ENCODE measurements at places on chromosomes 7 and 10.

DNA sequence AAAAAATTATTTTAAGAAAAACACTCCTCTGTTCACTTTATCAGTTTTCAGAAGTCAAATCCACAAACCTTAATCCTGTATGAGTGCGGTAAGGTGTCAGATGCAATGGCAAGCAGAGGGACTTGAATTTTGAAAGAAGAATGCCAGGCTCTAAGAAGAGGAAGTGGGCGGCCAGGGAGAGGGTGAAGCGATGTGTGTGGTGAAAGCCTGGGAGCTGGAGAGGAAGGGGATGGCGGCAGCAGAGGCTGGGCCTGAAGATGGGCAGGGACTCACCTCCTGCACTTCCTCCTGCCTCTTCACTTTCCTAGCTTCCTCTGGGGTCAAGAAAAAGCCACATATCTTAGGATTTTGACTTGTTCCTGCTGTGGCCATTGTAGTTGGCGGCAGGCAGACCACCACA, 609.6 kb downstream of the PARD3 start:
- no peak for DNase-seq

GRCh38 chr7:118057404-118057803, 126.6 kb upstream of the LSM8 start:
- no peak for DNase-seq

DNA sequence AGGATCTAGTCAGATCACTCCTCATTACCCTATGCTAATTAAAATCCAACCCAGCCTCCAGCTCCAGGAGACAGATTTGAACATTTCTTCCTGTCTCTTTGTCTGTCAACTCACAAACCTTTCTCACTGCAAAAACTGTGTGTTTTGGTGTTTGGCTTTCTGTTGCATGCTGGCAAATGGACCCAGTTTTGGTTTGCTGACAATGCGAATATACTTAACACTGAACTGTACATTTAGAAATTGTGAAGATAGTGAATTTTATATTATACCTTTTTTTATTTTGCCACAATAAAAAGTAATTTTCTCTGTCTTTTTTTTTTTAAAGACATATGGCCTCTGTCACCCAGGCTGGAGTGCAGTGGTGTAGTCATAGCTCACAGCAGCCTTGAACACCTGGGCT, 18.3 kb upstream of the TNPO3 start:
- no peak for DNase-seq

DNA sequence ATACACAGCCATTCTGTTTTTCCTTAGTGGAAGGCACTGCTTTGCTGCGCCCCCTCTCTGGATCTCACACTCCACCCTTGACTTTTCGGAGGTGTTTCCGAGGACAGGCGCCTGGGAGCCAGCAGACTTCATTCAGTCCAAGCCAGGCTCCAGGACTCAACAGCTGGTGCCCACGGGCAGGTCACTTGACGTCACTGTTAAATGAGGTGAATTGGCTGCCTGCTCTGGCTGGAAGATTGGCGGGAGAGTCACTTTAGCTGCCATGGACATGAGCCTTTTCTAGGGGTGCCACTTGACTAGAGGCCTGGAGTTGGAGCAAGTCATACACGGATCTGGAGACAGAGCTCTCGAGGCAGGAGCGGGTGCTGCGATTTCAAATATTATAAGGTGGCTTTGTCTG, 3.2 kb downstream of the HTRA1 start:
- DNase-seq = no peak

- no peak for DNase-seq
Observed at GRCh38 chr10:52198540-52198939, 115.5 kb upstream of the DKK1 start.

DNA sequence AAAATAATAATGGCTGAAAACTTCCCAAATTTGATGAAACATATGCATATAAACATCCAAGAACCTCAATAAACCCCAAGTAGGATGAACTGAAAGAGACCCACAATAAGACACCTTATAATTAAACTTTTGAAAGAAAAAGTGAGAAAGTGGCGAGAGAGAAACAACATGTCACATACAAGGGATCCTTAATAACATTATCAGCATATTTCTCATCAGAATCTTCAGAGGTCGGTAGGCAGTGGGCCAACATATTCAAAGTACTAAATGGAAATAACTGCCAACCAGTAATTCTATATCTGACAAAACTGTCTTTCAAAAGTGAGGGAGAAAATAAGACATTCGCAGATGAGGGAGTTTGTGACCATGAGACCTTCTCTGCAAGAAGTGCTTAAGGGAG, 16.6 kb upstream of the CCDC6 start:
- DNase-seq = no peak

DNA sequence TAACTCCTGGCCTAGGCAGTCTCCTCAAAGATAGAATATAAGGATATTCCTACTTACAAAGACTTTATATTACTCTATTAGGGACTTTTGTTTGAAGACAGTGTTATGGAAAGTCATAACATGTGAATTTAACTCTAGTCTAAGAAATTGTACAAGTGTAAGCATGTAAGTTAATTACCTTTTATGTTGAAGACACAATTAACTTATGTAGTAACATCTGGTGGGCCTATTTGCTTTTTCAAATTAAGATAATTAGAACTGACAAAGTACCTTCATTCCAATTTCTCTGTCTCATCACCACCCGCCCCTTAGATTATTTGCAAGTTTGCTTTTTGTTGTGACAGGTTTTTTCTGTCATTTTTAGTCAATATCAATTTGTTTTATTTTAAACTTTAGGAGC, 126.0 kb upstream of the THSD7A start:
- no peak for DNase-seq

DNA sequence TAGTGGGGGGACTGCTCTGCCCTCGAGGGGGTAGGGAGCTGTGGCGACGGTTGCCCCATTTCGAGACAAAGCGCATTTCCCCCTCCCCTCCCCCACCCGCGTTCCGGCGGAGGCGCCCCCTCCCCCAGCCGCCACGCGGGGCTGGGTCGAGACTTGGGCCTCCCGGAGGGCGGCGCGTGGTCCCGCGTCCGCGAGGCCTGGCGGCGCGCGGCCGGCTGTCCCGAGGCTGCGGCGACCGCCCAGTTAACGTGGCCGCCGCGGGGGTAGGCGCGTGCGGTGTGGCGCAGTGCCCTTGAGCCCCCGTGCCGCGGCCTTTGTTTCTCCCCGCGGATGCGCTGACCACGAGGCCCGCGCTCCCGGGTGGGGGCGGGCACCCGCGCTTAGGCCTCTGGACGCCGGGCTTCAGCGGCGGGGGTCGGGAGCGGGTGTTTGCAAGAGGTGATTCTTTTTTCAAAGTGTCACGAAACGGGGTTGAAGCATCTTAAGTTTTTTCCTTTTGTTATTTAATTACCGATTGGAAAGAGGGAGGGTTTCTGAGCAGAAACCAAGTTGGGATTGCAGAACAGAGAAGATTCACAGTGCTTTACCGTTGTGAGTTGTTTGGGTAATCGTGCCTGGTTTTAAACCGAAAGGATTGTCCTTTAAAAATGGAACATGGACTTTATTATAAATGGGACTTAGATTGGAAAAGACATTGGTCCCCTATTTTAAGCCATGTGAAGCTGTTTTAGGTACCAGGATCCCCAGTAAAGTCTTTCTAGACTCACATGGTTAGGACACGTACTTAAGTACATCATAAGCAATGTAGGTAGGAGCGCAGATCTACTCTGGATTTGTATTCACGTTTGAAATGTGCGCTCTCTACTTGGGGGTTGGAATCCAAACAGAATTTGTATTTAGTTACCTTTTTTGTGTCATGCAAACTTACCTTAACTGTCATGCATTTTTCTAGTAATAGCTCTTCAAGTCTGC, 760 bp downstream of the CBX3 start:
- peak; percentile 45 for DNase-seq

DNA sequence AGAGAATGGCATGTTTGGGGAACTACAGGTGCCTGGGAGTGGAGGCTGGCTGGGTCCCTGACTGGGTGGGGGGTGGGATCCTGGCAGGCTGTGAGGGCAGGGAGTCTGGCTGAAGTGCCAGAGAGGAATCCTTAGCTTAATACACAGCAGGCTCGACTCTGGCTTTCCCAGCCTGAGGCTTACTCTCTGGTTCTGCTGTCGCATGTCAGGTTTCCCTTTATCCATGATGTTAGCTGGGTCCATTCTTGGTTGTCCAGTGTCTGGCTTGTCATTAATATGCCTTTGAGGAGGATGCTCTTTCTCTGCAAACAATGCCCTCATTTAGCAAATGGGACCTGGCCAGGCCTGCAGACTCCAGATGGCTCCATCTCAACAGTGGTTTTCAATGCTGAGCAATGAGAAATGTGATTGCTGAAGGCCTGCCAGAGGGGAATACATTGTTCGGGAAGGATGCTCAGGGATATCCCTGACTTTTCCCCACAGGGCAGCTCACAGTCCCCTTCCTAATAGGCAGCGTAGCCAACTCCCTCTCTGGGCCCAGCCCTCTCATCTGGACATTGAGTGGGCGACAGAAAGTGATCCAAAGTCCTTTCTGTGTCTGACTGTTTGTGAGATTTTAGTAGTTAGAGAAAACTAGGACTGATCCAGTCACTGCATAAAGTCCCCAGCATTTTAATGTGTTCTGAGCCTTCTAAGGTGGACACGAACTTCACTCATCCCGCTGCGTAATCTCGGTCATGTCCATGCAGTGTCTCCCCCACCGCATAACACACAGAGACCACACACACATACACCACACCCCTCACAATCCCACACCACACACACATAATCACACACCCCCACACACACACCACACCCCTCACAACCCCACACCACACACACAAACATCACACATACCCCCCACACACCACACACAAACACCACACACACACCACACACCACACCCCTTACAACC, 124.9 kb downstream of the ANLN start:
- DNase-seq = no peak

DNA sequence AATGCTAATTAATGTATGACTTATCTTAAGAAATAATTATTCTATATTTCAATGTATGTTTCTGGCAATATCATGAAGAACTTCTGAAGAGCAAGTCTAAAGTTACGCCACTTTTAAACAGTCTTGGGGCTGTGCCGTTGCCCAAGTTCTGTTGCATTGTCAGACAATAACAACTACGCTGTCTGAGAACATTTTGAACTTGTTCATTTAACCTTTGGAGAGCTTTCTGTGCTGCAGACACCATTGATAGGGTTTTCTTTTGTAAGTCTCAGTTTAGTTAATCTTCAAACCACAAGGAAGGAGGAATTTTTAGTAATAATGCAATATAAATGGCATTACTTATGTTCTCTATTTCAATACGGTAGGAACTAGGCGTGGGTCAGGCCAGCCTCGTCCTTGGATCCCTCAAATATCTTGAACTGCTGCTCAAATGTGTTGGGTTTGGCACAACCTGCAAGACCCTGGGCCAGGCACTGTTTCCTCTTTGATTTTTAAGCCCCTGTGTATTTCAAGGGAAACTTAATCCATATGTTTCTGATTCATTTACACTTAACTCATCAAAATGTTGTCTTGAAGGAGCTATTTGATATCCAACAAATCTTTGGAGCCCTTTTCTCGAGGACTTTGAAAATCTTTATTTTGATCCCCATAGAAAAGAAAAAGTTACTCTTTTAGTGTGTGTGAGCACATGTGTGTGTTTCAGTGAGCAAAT, 215.5 kb downstream of the INHBA start:
- no peak for DNase-seq

DNA sequence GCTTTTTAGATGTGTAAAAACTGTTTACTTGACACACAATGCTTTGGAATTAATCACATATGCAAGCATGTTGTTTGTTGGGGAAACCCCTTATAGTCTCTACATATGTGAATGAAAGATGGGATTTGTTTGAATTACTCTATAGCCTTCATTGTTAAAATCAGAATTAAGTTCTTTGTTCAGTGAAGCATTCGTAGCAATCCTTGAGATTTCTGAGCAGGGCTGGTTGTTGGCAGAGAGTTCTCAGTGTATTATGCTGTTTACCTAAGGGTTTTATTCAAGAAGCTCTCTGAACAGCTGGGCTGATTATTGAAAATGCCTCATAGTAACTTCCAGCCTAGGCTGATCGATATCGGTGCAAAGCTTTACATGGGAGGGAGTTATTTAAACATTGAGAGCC, 190.9 kb downstream of the VTI1A start:
- no peak for DNase-seq

DNA sequence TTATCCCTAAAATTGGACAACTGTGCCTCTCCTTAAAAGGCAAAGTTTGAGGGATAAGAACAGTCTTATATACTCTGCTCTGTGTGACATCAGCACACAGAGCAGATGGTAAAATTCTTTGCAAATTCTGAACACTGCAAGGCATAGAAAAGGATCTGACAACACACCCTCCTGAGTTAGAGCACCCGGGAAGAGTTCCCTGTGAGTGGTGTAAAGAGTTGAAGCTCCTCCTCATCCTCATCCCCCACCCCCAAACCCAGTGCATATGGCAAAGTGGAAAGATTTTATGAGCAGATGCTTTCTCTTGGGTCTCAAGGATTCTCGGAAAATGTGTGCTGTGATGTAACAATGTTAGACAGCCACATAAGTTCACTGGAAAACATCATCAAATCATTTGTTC, 40.0 kb upstream of the DGKI start:
- no peak for DNase-seq
